ENCODE measurements at places on chromosomes 5 and 9. TPM values are rescaled to one million over a fixed set of nuclear protein-coding genes. Genes with fewer than 3 reads are reported as not detected.

GRCh38 chr9:133490201-133490681, 11.3 kb upstream of the SLC2A6 start:
- DNase-seq = no peak

GRCh38 chr9:129401623-129402370, 219.1 kb downstream of the C9orf50 start:
- DNase-seq = peak; percentile 27

Gene PDE6A
- total RNA-seq = under 0.01 TPM

DNA sequence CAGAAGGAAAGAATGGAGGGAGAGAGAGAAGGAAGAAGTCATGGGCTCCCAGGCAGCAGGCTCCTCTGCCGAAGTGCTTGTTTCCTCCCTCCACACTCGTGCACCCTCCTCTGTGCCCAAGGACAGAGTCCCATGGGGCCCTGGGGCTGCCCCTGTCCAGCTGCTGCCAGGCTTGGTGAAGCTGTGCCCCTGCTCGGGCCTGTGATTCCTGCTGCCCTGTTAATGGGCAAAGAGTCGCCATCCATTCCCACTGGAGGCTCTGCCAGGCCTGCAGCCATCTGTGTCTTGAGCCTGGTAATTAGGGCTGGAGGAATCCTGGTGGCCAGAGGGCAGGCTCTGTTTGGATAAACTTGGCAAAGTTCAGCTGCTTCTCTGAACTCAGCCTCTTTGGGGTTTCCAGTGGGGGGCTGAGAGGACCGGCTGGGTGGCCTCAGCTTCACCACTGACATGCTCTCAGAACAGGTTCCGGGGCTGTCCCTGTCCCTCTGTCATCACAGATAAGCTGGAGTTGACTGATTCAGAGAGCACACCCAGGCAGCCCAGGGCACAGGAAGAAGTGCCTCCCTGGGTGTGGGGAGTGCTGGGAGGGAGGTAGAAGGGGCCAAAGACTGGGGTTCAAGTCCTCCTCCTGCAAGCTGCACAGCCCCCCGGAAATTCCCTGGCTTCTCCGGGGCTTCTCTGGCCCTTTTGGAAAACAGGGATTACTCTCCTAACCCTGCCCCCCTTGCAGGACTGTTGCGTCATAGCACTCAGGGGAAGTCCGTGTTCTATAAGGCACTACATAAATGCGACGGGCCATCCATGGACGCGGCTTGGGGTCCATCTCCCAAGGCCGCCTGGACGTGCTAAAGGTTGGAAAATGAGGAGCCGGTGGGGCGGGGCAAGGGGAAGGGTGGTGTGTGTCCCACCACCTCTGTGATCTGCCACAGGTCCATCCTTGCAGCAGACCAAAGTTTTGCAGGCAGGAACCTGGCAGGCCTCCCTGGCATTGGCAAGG, 154.8 kb downstream of the PAX5 start:
- no peak for DNase-seq

Gene AK8
- 0.26 TPM for total RNA-seq

Gene NPR3
- total RNA-seq = 14.9 TPM

All from fibroblast of lung (primary cell).